ENCODE measurements at places on chromosomes 5 and 9.

DNA sequence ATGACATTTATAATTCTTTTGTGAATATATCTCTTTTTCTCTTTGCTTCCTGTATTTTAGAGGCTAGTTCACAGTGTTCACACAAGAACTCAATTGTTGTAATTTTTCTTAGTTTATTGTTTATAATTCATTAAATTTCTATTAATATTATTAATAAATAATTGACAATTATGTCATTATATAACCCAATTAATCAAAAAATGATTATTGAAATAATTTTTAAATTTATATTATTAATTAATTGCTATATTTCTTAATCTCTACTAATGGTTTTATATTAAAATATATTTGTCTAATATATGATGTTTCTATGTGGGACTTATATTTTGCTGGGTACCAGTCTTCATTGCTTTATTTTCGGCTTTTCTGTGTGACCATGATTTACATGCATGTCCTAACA lies 618.4 kb downstream of the CDH9 start:
- DNase-seq, result no peak

DNA sequence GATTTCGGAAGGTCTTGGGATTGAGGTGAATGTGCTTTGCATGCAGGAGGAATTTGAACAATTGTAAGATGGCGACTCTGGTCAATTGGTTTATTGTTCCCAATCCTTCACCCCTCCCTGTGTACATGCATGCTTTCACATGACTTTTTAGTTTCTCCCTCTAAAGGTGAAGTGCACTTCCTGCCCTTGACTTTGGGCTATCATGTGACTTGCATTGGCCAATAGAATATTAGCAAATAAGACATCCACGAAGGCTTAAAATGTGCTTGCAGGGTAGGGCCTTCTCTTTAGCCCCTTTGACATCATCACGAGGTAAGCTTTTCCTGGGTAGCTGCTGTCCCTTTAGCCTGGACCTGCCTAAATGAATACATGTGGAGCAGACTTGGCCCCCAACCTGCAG lies 8.1 kb upstream of the ZBTB43 start:
- no peak for DNase-seq

DNA sequence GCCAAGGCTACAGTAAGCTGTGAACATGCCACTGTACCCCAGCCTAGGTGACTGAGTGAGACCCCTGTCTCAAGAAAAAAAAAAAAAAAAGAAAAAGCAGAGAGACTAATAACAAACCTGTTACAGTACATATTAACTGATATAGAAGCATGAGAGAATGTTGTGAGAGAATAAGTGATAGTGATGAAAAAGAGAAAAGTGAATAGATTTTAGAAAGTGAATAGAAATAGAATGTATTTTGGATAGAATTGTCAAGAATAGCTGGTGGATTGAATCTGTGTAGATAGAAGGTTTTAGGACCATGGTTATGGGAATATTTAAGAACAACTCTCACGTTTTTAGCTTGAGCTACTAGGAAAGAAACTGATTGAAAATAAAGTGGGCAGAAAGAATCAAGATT lies 135.8 kb downstream of the WDR70 start:
- DNase-seq, result no peak

DNA sequence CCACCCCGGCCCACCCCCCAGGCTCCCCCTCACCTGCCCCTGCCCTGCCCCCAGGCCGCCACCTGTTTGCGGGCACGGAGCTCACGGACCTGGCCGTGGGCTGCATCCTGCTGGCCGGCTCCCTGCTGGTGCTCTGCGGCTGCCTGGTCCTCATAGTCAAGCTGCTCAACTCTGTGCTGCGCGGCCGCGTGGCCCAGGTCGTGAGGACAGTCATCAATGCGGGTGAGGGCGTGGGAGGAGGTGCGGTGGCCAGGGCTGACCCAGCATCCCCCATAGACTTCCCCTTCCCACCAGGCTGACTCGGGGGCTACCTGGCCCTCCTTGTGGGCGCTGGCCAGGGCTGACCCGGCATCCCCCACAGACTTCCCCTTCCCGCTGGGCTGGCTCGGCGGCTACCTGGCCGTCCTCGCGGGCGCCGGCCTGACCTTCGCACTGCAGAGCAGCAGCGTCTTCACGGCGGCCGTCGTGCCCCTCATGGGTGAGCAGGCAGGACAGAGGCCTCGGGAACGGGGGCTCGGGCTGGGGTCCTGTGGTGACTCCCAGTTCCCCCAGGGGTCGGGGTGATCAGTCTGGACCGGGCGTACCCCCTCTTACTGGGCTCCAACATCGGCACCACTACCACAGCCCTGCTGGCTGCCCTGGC lies 3.5 kb downstream of the SLC34A3 start:
- no peak for DNase-seq

DNA sequence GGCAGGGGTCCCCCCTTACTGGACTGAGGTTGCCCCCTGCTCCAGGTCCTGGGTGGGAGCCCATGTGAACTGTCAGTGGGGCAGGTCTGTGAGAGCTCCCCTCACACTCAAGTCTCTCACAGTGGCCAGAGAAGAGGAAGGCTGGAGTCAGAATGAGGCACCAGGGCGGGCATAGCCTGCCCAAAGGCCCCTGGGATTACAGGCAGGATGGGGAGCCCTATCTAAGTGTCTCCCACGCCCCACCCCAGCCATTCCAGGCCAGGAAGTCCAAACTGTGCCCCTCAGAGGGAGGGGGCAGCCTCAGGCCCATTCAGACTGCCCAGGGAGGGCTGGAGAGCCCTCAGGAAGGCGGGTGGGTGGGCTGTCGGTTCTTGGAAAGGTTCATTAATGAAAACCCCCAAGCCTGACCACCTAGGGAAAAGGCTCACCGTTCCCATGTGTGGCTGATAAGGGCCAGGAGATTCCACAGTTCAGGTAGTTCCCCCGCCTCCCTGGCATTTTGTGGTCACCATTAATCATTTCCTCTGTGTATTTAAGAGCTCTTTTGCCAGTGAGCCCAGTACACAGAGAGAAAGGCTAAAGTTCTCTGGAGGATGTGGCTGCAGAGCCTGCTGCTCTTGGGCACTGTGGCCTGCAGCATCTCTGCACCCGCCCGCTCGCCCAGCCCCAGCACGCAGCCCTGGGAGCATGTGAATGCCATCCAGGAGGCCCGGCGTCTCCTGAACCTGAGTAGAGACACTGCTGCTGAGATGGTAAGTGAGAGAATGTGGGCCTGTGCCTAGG lies at the start of gene CSF2:
Gene CSF2 (plus strand): TSS at position 559 of the 783 bp plus-strand sequence. CDS start 35 bp downstream, at position 594.
- no peak for DNase-seq

- no peak for DNase-seq
Observed at GRCh38 chr9:27468462-27469110, 55.5 kb upstream of the IFNK start.

DNA sequence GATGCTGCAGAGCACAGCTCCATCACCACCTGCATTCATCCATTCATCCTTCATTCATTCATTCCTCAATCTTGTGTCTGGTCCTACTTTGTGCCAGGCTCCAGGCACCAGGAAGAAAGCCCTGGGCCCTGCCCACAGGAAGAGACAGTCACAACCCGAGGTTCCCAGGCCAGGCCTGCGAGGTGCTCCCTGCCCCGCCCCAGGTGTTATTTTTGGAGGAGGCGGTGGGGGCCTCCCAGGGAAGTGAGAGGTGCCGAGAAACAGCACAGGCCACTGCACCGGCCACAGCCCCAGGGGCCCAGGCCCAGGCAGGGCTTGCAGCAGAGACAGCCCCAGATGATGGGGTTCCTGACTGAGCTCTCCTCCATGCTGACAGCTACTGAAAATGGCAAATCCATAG lies 33.4 kb downstream of the VAV2 start:
- DNase-seq, result no peak

DNA sequence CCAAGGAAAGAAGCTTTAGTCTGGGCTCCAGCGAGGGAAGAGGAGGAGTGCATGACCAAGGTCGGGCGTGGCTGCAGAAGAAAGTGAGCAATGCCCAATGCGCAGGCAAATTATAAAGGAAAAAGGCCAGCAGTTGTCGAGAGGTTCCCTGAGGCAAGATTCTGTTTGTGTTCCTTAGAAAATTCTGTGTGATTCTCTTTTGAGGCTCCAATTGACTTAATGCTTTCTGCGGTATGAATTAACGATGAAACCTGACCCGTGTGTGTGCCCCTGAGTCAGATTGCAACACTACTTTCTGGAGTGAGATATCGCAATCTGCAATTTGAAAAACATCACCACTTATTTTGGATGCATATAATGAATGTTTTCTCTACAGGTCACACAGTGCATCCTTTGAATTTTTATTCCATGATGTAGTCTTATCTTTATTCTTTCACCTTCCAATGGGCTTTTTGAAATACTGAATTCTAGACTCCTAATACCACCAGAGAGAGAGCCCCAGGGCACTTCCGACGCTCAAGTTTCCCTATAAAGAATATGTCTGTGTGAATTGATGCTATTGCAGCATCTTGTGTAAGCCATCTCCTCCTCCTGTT lies 117.9 kb upstream of the IL6ST start:
- DNase-seq, result no peak

DNA sequence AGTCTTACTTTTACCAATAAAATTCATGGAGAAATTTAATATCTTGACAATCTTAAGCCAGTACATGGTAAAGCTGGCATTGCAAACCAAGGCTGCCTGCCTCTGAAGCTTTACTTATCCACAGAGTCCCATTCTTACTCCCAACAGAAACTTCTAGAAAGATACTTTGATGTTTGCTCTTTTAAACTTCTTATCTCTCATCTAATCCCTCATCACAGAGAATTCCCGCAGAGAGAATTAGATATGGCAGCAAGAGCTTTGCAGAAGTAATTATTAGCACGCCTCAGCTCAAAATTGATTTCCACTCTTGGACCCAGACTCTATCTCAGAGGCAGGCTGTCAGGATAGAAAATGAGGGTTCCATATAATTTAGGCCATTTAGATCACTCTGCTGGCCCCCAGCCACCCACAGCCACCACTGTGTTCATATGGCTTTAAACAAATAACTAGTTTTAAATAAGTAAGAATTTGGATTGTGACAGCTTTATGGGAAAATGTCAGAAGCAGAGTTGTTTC lies 37.9 kb upstream of the GAS1 start:
- DNase-seq, result no peak

DNA sequence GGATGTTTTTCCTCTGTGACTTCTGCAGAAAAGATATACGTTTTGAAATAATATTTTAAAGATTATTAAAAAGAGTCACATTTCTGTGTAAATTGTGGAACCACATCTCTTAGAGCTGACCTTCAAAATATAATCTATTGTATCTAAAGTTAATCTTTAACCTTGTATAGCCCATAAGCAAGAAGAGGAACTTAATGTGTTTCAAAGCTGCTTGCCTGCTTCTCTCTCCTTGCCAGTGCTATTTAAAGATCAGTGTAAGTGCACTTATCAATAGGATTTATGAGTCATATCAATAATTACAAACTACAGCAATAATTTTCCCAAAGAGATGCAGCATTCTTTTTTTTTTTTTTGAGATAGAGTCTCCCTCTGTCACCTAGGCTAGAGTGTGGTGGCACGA lies 29.4 kb upstream of the GDA start:
- no peak for DNase-seq

DNA sequence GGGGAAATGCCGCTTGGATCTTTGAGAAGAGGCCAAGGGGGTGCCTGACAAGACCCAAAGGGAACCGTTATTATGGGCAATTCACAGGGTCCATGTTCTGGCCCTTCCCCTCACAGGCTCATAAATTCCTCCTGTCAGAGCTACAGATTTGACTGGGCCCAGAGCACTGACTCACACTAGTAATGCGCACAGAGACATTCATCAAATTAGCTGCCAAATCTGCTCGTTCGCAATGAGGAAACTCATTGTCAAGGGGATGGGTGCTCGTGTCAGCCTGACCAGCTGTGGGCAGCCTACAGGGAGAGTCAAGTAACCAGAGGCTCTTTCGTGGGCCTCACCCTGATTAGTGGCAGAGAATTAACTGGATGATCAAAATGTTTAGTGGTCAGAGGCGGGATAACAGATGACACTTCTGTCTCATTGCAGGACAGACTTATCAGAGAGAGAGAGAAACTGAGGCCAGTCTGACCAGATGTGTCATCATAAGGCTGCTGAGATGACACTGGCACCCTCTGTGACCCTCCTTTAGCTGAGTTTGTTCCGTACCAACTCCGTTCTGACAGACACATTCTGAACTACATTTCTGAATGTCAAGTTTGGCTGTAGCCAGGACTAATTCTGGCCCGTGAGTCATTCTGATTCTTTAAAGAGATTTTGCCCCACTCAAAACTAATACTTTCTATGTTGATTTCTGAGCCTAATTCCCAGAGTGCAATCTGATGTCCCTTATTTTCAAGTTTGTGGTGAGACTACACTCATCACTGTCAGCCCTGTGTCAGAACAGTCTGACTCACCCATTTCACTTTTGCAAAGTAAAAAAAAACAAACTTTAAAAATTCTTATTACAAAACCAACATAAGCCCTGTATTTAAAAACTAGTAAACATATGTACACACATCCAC lies 377.1 kb downstream of the ACTL7B start:
- DNase-seq, result no peak

DNA sequence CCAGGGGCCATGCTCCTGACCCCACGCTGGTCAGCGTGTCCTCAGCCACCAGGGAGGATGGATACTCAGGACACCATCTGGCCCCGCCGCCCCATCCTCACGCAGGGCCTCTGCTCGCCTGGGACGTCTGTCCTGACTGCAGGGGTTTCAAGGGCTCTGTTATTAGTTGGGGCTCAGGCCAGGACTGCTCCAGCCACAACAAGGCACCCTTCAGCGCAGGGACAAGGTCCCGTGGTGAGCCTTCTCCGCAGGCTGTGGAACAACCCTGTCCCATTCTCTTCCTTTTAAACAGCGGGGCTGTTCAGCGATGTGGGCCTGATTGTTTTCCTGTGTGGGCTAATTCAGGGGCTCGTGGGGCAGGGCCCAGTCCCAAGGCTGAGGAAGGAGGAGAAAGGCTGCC lies 61.6 kb downstream of the SEMA4D start:
- DNase-seq, result no peak

DNA sequence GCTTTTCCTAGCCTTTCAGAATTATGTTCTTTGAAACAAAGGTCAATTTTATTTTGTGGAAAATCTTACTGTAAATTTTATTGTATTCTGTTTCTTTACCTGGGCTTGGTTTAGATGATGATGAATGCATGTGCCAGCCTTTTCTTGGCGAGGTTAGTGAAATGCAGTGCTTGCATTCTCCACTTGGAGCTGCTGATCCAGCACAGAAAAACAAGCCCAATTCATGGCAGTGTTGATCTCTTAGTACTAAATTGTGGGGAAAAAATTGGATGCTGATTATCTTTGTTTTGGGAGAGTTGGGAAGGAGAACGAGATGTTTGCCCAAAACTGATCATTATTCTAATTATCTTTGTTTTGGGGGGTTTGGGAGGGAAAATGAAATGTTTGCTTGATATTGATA lies 3.7 kb downstream of the HABP4 start:
- no peak for DNase-seq

GRCh38 chr5:166046956-166047355 lies 2244.5 kb upstream of the WWC1 start:
- DNase-seq, result no peak

GRCh38 chr5:143135832-143136551 lies 267.5 kb downstream of the NR3C1 start:
- no peak for DNase-seq

GRCh38 chr5:172347496-172348052 lies 64.0 kb upstream of the UBTD2 start:
- DNase-seq, result no peak

DNA sequence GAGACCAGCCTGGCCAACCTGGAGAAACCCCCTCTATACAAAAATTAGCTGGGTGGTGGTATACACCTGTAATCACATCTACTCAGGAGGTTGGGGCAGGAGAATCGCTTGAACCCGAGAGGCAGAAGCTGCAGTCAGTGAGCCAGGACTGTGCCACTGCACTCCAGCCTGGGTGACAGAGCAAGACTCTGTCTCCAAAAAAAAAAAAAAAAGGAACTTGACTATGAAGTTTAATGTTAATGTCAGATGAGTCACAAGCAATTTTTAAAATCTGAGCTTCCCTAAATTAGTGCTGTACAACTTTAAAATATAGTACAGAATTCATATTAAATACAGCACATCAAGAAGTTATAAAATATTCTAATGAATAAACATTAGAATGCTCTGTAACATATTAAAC lies 1.5 kb downstream of the MEIKIN start:
- no peak for DNase-seq
